NCI-H345 (cell line): ENCODE measurements at places on chromosomes 16 and 17.

- DNase-seq, result no peak
Observed at GRCh38 chr17:59848778-59849177, 44.0 kb downstream of the TUBD1 start.

DNA sequence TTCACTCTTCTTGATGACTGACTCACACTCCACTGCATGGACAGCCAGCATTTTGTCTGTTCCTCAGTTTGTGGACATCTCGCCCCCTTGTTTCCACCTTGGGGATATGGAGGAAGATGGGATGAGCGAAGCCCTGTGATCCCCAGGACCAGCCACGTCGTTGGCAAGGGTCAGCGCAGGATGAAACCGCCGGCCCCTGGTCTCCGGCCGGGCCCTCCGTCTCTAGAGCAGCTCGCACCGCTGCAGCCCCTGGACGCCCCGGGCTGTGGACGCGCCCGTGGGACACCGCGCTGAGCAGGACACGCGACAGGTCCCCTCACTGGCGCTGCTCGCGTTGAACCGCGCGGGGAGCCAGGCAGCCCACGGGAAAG lies 604 bp upstream of the ZC3H18 start:
- no peak for DNase-seq

- no peak for DNase-seq
Observed at GRCh38 chr16:12318661-12319427, 342.3 kb downstream of the SNX29 start.

DNA sequence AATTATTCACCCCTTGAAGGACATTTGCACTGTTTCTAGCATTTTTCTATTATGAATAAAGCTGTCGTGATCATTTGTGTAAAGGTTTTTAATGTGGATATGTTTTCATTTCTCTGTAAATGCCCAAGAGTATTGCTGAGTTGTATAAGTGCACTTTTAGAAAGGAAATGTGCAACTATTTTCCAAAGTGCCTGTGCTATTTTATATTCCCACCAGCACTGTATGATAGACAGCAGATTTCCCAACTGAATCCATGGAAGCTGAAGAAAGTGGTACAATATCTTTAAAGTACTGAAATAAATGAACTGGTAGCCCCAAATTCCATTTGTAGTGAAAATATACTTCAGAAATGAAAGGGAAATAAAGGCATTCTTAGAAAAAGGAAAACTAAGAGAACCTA lies 238.4 kb downstream of the BCAS3 start:
- DNase-seq, result no peak

GRCh38 chr17:61284746-61285145 lies 114.9 kb upstream of the TBX2 start:
- DNase-seq, result no peak

- no peak for DNase-seq
Observed at GRCh38 chr17:74785981-74786360, 9.8 kb upstream of the NAT9 start.

- DNase-seq, result no peak
Observed at GRCh38 chr17:49399995-49400394, 14.7 kb downstream of the PHB1 start.

DNA sequence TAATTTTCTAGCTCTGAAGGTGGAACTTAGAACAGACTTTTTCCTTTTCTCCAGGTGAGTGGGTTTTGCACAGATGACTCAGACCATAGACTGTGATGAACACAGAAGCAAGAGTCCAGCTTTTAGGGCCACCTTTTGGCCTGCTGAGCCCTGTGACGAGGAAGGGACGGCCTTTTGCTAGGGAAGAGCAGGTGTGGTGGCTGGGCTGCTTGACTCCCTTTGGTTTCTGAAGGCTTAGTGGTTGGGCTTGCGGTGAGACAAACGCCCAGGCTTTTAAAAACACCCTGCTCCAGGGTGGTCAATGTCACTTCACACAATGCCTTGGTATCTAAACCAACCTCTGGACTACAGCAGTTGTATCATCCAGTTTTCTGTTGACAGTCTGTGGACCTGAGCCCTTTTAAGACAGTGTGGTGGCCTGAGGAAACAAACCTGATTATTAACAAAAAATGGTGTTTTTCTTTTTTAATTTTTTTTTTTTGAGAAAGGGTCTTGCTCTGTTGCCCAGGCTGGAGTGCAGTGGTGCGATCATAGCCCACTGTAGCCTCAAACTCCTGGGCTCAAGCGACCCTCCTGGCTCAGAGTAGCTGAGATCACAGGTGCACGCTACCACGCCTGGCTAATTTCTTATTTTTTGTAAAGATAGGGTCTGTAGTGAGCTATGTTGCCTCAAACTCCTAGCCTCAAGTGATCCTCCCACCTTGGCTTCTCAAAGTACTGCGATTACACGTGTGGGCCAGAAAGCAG lies 134.0 kb downstream of the SNX29 start:
- DNase-seq, result no peak

- peak; percentile 62 for DNase-seq
Observed at GRCh38 chr16:57795431-57795878, 6.8 kb downstream of the KIFC3 start.

DNA sequence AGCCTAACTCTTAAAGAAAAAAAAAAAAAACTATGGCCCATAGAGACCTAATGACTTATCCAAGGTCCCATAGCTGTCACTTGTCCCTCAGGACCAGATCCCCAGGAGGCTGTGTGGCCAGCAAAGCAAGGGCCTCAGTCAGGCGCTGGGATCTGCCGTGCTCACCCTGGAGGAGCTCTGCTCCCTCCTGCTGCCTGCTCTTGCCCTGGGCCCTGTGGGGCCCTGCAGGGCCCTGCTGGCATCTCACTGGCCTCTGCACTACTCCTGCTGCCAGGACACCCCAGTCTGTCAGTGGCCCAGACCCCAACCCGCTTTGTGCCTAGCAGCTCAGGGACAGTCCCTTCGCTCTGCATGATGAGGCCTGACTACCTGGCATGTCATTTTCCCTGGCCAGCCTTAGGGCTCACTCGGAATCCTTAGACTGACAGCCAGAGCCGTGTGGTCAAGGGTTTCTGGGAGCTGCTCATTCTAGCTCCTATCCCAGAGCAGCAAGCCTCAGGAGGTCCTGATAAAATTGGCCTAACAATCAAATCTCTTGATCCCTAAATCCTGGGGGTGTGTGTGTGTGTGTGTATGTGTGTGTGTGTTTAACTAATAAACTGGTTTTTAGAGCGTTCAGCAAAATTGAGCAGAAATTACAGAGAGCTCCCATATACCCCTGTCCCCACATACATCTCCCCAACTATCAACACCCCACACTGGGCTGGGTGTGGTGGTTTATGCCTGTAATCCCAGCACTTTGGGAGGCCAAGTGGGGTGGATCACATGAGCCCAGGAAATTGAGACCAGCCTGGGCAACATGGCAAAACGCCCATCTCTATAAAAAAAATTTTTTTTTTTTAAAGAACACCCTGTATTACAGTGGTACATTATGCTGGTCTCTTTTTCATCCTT lies 21.7 kb downstream of the KATNIP start:
- DNase-seq, result no peak

DNA sequence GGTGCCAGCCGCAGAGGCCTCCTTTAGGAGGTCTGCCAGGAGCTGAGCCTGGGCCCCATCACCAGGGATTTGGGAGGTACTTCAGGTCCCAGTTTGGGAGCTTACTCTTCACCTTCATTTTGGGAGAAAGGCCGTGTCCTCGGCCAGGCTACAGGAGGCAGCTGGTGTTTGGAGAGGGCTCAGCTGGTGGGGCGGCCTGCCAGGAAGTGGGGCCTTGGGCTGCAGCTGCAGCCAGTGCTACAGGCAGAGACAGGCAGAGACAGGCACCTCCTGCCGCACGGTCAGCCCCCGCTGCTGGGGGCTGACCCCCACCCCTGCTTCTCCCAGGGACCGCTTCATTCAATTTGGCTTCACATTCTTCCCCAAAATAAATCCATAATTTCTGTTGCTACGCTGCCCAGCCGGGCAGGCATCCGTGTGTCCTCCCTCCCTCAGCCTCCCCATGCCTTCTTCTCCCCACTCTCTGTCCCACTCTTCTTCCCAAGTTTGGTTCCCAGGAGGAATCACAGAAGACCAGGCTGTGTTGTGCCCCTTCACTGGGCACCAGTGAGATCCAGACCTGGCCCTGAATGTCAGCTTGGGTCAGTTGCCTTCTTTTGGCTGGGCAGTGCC lies 6.1 kb downstream of the TMEM235 start:
- no peak for DNase-seq

GRCh38 chr17:59856859-59857794 lies 35.6 kb downstream of the TUBD1 start:
- DNase-seq, result no peak

- DNase-seq, result no peak
Observed at GRCh38 chr17:13263746-13264145, 245.9 kb upstream of the ELAC2 start.

DNA sequence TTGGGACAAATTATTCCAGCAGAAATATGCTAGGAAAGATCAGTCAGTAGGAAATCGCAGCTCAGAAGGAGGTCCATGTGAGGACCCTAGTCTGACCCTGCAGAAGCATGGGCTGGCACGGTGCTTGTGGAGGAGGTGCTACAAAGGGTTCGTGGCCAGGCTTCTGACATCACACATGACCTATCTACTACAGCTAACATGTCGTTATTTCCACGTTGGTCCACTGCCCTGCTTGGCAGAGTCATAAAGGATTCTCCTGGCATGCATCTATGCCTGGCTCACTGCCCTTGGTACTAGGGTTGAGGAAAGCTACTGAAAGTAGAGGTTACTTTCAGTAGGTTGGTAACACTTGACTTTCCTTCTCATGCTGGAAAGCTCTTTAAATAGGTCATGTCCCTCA lies 118.1 kb upstream of the SHISA6 start:
- no peak for DNase-seq

DNA sequence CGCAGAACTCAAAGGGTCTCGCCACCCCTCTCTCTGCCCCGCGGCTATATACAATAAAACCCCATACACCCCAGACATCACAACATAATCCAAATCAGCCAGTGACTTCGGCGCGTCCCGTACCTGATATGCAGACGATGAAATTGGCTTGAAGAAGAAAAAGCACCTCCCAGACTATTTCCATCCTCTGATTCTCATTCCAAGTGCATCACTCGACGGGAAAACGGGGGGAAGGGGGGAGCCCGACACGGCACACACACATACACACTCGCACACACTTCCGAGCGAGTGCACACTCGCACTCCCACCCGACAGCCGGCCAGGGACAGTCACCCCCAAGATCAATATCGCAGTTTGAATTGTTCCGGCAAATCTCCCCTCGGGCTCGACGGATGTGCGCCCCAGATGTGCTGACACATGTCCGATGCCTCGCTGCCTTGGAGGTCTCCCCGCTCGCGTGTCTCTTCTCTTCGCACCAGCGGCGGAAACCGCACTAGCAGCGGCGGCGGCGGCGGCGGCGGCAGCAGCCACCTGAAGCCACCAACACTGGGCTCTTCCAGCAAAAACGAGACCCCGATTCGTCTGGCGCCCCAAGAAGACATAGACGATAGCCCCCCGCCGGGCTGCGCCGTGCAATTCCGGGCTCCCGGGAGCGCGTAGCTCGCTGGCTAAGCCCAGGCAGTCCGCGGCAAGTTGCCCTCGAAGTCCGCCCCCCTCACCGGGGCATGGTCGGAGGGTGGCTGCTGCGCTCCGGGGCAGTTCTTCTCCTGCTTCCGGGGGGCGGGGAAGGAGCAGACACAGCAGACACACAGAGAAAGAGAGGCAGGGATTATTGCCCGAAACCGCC lies 688 bp downstream of the CA10 start:
- peak; percentile 69 for DNase-seq

- peak; percentile 92 for DNase-seq
Observed at GRCh38 chr16:19696328-19696727, 21.7 kb downstream of the KNOP1 start.

GRCh38 chr16:51450909-51451308 lies 299.8 kb upstream of the SALL1 start:
- DNase-seq, result no peak

GRCh38 chr16:85718153-85718477 lies 29.4 kb upstream of the GINS2 start:
- DNase-seq, result no peak

DNA sequence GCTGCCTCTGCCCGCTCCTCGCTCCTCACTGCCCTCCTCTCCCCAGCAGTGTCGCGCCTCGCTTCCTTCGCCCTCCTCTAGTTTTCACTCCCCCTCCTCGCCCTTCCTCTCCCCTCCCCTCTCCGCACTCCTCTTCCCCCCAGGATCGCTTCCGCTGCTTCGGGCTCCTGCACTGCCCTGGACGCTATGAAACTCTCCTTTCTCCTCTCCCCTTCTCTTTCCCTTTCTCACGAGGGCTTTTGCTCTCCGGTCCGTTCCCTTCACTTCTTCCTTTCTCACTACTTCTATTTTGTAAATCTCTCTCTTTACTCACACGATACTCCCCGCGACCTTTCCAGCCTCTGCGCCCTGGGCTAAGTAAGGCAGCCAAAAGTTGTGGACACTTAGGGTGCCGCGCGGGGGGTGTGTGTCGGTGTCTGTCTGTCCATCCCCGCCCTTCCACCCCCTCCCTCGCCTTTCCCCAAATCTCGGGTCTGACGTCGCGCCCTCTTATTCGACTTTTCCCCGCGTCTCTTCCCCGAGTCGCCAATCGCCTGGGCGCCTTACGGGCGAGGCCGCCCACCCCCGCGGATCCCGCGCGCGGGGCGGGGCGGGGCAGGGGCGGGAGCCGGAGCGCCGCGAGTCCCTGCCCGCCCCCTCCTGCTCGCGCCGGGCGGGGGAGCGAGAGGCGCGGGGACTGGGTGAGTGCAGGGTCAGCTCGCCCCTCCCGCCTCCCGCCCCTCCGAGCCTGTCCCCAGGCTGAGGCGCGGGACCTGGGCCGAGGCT lies at the start of gene IRX3:
IRX3 (minus strand) TSS at position 422 of the 765 bp plus-strand sequence. CDS start 737 bp downstream, outside the sequence.
- DNase-seq, result peak; percentile 74

GRCh38 chr16:87016046-87017035 lies 300.9 kb downstream of the C16orf95 start:
- DNase-seq, result no peak

DNA sequence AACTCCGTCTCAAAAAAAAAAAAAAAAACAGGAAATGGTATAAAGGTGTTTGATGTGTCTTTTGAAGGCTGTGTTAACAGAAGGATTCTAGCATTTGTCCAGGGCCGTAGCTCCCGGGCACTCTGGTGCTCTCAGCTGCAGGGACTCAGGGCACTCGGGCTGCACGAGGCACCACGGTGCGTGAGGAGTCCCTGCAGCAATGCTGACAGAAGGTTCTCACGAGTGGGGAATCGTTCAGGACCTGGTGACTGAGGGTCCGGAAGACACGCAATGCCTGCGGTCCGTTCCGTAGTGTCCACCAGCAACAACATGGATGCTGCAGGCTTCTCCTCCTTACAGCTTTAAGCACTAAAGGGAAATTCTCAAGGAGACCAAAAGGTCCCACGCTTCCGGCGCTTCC lies 12.6 kb upstream of the FAAP100 start:
- DNase-seq, result no peak

DNA sequence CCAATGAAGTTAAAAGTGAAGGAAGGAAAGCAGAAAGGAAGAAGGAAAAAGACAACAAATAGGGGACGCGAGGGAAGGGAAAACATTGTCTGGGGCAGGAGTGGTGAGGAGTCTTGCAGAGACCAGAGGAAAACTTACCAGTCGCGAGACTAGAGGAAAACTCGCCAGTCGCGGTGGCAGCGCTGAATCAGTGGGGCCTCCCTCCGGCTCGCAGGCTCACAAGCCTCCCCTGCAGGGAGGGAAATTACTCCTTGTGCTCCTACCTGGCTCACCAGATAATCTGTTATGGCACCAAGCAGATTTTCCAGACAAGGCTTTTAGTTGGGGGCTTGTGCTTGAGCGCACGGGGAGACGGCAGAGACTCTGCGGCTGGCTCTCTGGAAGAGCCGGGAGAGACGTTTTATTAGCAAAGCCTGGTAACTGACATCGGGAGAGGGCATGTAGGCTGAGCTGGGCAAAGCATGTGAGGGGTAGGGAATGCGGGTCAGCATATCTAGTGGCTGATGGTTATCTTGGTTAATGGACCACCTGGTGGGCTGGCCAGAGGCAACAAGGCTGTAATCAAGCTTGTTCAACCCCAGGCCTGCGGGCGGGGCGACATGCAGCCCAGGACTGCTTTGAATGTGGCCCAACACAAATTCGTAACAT lies 37.1 kb downstream of the LCMT1 start:
- DNase-seq, result no peak
